T-helper 17 cell (primary cell): ENCODE measurements at places on chromosomes 5 and 9.

DNA sequence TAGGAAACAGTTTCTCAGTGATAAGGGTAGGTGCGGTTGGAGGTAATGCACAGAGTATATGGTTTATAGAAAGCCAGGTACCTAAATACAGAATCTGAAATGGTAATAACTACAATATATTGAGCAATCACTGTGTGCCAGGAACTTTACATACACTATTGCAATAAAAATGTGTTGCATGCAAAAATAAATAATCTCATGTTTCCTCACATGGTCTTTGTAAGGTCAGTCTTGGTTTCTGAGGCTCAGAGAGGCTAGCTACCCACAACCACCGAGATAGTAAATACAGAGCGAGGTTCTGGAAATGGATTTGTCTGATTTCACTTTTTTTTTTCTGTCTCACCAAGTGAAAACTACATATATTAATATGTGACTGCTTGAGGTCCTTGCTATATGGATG, 128.9 kb downstream of the CAMK4 start:
- no peak for DNase-seq

DNA sequence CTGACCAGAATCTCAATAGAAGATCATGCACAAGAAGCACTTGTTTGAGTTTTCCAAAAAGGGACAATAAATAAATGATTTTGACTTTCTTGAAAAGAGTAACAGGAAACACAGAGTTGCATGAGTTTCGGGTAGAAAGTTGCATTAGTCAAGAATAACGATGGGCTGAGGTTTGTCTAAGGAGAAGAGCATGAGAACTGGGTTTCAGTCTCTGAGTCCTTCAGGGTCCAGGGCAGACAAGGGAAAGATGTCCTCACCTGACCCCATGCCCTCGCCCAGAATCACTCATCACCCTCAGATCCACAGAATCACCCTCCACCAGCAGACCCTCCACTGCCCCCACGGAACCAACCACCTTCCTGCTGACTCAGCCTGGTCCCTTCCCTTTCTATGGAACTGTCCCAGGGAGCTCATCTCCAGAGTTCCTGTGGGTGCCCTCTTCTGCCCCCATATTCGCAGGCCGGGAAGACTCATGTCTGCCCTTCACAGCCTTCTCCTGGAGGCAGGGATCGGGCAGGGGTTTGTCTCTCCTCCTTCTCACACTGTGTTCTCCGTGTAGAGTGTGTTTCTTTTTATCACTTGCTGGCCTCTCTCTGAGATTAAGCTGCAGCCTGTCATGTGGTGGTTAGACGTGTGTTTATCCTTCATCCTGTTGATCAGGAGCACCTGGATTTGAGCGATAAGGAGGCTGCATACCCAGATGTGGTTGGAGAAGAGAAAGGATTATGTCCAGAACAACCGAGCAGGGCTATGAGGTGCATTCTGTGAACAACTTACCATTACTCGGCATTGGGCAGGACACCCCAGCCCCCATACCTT, 442.6 kb downstream of the MAT2B start:
- no peak for DNase-seq

DNA sequence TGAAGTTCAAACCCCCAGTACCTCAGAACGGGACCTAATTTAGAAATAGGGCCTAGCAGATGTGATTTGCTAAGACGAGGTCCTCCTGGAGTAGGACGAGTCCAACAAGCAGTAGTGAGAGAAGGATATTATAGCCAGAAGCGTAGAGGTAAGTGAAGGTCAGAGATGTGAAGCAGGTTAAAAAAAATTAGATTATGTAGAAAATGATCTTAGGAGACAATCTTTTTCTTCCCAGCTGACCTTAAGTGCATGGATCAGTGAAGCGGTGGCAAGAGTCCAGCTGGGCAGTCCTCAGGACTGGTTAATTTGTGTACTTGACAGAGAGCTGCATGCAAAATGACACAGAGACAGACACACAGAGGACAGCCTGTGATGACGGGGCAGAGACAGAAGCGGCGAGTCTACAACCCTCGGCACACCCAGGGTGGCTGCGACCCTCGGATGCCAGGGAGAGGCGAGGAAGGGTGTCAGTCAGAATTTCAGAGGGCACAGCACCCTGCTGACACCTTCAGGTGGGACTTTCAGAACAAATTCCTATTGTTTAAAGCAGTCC, 131.4 kb upstream of the IRX4 start:
- no peak for DNase-seq

DNA sequence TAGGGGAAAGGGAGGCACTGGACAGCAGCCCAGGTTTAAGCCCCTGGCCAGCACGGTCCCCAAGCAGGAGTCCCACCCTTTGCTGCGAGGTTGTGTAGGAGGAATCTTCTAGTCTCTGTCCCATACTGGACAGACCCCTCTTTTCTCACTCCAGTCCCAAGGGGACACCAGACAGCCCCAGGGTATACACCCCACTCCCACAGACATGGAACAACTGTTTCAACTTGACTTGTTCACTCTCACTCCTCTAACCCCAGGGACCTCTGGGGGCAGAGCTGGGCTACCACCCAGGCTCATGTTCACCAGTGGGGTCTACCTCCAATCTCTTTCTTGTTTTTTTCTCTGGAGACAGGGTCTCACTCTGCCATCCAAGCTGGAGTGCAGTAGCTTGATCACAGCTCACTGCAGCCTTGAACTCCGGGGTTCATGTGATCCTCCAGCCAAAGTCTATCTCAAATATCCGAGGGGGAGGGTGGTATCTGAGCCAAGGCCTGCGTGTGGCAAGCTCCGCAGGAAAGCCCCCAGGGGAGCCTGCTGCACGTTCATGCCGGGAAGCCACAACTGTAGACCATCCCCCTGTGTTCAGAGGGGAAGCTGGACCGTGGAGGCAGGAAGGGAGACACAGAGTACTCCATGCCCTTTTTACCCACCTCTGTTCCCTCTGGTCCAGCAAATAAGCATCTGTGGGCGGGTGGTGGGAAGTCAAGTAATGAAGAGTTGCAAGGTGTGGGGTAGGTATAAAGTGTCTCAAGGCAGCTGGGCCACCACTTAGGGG, 1.8 kb downstream of the PTGES2 start:
- no peak for DNase-seq

- no peak for DNase-seq
These were observed 170.2 kb downstream of the HSPA4 start for GRCh38 chr5:133222040-133222439.

DNA sequence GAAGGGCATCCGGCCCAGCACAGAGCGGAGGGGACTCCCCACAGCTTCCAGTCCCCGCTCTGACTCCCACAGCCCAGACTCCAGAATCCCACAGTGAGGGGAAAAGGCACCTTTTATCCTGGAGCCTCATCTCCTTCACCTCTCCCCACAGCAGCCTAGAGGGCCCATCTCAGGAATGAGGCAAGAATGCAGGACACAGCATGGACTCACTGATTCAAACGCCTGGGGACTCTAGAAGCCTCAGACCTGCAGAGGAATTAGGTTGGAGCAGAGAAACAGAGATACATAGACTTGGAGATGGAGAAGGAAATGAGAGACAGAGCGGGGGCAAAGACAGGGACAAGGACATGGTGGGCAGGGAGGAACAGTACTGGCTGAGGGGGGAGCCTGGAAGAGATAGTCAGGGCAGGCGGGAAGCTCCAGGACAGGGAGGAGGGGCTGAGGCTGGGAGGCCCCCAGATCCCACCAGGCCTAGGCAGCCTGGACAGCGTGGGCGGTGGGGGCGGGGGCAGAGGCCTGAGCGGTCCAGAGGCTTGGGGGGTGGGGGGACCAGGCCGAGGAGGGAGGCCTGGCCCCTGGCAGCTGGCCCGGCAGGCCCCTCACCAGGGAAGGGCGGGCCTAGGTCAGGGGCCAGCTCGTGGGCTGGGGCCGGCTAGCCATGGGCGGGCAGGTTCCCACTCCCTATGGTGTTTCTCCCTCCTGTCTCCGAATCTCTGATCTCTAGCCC, 15.8 kb downstream of the CNTFR start:
- DNase-seq, result no peak

DNA sequence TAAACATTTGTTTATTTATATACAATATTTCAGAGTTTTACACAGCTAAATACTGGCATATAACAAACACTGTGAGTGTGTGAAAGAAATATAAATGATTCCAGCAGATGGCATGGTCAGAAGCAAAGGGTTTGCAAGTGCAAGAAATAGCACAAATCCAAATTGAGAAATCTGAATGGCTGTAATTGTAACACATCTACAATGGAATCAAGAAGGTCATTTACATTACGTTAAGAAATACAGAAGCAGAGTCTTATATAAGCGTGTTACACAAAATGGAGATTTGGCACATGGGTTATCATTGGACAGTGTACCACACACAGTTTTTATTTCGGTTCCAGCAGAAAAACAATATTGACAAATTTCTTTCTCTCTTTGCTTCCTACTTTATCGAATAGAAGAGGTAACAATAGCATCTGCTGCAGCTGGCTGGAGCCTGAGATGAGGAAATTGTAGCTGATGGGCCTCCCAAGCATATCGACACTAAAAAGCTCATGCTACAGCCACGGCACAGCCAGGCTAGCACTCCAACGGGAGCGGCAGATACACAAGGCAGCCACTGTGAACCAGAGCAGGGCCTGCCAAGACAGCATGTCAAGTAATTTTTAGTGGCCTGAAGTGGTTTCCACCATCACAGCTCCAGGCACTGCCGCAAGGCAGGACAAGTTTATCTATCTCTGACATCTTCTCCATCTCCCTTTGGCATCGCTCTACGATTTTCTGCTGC, 564.6 kb upstream of the DMAC1 start:
- no peak for DNase-seq

GRCh38 chr9:87503927-87504326, 6.3 kb downstream of the DAPK1 start:
- DNase-seq, result no peak

GRCh38 chr9:86508208-86508903, 154.1 kb upstream of the TUT7 start:
- DNase-seq, result no peak

- peak; percentile 40 for DNase-seq
These were observed 12.9 kb downstream of the ITGA1 start for GRCh38 chr5:52800394-52801213.
